ENCODE measurements at places on chromosomes 1 and 21.

GRCh38 chr1:55844322-55844721 is 629.2 kb upstream of the USP24 start:
- no peak for DNase-seq

DNA sequence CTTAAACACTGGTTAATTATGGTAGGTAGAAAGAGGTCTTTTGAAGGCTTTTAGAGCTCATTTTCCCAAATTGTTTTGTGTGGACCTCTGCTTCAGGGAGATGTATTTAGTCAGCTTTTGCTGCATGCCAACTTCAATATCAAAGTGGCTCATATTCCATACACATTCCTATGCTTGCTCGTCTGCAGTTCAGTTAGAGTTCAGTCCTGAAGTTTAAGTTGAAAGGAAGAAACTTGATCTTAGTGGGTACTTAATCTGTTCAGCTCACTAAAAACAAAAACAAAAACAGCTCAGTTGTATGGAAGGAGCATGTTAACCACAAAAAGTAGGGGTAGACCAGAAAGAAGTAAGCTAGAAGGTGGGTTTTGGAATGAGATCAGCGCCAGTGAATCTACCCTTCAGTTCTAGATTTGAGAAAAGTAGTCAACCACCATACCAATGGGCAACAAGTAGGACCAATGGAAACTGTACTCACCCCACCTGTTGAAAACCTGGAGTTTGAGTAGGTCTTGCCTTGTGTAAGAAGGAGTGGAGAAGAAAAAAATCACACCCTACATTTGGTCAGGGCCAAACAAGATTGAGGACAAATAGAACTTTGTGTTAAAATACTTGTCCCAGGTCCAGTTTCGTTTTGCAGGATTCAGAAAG is 58.0 kb downstream of the LEPR start:
- no peak for DNase-seq

DNA sequence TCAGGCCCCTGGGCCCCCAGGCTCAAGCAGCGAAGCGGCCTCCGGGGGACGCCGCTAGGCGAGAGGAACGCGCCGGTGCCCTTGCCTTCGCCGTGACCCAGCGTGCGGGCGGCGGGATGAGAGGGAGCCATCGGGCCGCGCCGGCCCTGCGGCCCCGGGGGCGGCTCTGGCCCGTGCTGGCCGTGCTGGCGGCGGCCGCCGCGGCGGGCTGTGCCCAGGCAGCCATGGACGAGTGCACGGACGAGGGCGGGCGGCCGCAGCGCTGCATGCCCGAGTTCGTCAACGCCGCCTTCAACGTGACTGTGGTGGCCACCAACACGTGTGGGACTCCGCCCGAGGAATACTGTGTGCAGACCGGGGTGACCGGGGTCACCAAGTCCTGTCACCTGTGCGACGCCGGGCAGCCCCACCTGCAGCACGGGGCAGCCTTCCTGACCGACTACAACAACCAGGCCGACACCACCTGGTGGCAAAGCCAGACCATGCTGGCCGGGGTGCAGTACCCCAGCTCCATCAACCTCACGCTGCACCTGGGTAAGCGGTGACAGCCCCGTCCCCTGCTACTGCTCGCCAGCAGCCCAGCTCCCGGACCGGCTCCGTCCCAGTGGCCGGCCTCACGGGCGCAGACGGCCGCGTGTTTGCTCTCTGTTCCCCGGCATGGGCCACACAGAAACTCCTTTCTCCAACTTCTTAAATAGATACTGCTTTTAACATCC is 539 bp downstream of the LAMC1 start:
- peak; percentile 83 for DNase-seq

DNA sequence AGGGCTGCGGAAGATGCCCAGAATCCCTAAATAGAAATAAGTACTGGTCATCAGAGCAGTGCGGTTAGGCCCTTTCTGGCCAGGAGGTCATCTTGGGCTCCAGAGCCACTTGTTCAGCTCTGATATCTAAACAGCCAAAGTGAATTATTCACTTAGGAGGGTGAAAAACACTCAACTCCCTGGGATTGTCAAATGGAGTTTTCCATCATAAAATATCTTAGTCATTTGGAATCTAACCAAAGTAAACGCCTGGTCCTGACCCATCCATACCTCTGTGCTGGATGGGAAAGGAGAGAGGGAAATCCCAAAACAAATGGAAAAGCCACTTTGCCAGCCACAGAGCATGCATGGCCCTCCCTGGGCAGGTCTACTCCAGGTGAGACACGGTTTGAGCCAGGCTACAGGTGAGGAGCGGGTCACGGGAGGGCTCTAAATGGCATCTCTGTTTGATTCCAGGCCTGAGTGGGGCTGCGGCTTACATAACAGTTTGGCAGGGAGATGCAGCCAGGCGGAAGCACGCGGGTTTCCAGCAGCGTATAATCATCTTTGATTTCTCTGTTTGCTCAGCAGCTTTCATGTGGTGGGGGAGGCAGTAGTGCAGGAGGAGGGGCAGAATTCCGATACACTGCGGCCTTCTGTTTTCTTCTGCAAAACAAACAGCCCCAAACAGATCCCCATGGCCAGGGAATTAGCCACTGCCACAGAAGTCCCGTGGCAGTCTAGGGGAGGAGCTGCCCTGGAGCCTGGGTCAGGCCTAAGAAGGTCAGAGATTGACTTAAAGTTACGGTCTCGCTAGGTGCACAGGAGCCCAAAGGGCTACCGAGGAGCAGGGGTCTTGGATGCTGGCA is 59.1 kb upstream of the ZNF648 start:
- DNase-seq, result peak; percentile 45

DNA sequence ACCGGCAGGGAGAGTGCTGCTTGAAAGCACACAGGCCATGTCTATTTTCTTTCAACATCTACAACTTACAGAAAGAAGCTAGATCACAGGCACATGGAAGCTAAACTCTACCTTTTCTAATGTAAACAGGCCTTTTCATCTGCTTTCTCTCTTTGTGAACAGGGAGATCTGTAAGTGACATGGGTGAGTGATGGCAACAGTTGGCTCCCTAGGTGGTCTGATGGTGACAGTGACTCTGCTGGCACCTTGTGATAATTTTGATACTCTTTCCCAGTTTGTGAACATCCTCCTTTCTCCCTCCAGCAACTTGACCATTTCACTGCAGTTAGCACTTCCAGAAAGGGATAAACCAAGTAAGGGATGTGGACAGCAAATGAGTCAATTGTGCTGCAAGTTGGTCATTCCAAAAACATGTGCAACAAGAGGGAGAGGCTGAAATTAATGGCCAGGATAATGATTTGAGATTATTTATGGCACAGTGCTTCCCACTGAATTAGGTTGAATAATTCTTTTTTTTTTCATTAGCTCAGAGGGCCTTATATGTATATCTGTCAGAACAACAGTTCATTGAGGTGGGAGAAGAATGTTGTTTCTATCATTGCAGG is 89.5 kb downstream of the XCL2 start:
- peak; percentile 64 for DNase-seq

DNA sequence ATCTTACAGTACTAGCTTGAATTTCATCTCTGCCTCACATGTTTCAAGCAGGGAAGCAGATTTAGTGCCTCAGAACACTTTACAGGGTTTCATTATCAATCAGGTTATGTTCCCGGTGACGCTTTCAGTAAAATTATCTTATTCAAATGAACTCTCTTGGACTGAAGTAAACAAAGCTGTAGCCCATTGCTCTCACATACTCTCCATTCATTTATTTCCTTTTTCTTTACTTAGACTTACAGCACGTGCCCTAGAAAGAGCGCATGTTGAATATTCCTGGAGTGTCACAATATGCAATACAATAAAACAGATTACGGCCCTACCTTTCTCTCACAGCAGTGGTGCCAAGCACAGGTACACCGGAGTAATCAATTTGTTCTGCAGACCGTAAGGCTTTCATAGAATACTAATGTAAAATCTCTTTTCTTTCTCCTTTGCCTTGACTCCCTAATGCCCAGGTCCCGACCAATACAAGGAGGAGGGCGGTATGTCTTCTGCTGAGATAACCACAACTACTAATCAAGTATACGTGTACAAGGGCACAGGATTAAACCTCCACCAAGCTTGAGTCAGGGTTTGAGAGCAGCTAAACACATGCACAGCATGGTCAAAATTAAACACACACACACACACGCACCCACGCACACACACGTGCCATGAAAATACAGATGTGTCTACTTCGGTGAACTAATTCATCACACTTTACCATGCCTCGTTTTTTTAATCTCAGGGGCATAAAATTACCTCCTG is 62.8 kb downstream of the NRIP1 start:
- DNase-seq, result no peak

- no peak for DNase-seq
These were observed 135.7 kb downstream of the PRDM16 start for GRCh38 chr1:3204725-3205124.

GRCh38 chr1:245131026-245131393 is 23.8 kb upstream of the KIF26B start:
- no peak for DNase-seq

GRCh38 chr1:12087797-12088314 is 24.8 kb downstream of the TNFRSF8 start:
- DNase-seq, result no peak

GRCh38 chr1:209490013-209490412 is 93.5 kb upstream of the CAMK1G start:
- DNase-seq, result peak; percentile 63

DNA sequence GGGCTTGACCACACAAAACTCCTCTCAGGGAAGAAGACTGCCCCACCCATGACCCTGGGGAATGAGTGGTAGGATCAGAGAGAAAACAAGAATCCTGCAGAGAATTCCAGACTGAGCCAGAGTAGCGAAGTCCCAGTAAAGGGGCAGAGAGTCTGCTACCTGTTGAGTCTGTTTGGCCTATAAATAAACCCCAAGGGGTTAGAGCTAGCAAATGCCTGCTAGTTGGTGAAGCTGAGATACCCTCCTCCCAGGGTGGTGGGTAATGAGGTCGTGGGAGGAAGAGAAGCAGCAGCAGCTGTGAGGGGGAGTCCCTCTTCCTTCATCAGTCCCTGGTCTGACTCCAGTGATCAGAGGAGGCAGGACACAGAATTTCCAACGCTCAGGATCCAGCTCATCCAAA is 2.5 kb downstream of the TRAF3IP3 start:
- DNase-seq, result no peak

- peak; percentile 9 for DNase-seq
These were observed 64.5 kb downstream of the LRRC40 start for GRCh38 chr1:70140894-70141293.

DNA sequence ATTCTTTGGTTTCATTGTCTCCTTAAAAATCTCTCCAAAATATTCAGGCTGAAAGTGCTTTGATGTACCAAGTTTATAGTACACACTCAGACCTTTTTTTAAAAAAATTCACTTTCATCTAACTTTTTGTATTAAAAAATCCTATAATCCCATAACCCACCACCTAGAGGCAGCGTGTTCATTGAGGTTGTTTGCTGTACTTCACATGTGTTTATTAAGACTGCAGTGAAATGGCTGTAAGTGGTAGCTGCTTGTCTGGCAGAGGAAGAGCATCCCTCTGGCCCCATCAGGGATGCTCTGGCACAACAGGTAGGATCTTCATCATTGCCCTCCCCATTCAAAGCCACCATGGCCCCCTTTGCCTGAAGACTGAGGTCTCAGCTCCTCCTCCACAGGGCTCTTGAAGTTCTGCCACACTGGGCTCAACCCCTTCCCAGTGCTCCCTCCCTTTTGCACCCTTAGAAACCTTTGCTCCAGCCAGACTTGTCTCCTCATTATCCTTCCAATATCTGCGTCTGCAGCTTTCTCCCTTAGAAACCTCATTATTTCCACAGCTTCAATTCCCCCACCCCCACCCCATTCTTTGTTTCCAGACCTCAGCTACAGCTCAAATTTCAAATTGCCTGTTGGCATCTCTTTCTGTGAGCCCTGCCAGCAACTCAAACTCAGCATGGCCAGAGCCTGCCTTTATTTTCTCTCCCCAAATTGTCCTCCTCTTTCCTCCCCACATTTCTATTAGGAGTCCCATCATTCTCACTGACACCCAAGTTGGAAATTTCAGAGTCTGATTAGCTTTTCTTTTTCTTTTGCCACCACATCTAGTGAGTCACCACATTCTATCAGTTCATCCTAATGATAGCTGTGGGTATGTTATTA is 369.6 kb upstream of the USP24 start:
- DNase-seq, result no peak

- no peak for DNase-seq
These were observed 93.2 kb downstream of the DSCAM start for GRCh38 chr21:40753756-40754155.

GRCh38 chr1:71039661-71040262 is 7.9 kb downstream of the PTGER3 start:
- DNase-seq, result no peak

- no peak for DNase-seq
These were observed 87.9 kb downstream of the SUSD4 start for GRCh38 chr1:223276029-223276428.

- DNase-seq, result no peak
These were observed 588.1 kb upstream of the BRINP3 start for GRCh38 chr1:191065771-191066170.

- no peak for DNase-seq
These were observed 122.6 kb downstream of the GRIK3 start for GRCh38 chr1:36911561-36912364.

- no peak for DNase-seq
These were observed 249.2 kb downstream of the MATN1 start for GRCh38 chr1:30473922-30474817.

- DNase-seq, result no peak
These were observed 272.5 kb upstream of the RUNX1 start for GRCh38 chr21:35321322-35322200.

DNA sequence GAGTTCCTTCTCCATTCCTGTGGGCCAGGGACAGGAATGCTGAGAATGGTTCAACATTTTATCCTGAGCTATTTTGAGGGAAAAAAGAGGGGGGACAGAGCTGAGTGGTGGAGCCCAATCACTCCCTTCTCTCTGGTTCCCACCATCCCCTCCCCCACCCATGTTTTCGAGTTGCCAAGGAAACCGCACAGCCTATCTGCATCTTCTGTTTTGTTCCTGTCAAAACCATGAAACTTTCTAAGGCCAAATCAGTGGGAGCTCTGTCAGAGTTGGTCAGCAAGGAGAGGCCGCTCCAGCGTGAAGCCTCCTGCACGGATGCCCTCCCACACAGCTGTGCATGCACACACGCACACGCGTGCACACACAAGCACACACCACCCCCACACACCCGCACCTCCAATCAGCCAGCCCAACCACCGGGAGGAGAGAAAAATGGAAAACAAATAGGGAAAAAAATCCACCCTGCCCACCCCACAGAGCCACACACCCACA is 54.5 kb upstream of the ATP2B4 start:
- DNase-seq, result no peak

DNA sequence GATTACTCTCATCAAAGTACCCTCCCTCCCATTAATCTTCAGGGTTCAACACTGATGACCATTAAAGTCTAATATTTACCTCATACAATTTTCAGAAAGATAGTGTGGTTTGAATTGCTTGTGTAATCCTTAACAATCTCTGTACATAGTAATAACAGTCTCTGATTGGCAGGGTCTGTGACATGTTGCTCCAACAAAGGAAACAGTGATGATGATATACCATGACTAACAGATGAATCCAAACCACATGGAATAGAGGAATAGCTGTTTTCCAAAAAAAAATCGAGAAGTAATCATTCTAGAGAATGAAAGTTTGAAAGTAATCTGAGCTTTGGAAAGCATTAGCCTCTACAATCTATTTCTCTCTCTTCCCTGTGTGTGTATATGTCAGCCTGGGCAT is 610.1 kb upstream of the NEGR1 start:
- DNase-seq, result peak; percentile 48

All from epithelial cell of esophagus (primary cell).